ENCODE measurements at places on chromosomes 7 and 10.

- DNase-seq, result no peak
Observed at GRCh38 chr7:35477609-35478008, 217.3 kb downstream of the HERPUD2 start.

DNA sequence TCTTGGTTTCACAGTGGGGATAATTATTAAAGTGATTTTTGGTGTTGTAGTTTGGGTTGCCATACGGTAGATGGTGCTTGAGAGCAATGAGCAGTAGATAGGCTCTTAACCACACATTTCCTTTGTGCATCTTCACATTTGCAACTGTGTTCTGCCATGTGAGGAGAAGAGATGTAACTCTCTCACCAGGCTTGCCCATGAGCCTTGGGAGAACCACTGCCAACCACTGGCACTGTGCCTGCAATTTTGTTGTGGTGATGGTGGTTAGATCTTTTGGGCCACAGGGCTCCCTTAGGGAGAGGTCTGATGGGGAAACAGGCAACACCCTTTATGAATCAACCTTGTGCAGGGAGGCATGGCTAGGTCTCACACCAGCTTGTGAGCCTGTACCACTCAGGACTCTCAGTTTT, 204.3 kb downstream of the CCDC7 start:
- DNase-seq, result no peak

- no peak for DNase-seq
Observed at GRCh38 chr7:101625031-101625791, 3.9 kb downstream of the MYL10 start.

- DNase-seq, result no peak
Observed at GRCh38 chr7:87858417-87859100, 17.6 kb downstream of the SLC25A40 start.

- DNase-seq, result no peak
Observed at GRCh38 chr10:30980951-30981616, 50.6 kb downstream of the ZNF438 start.

DNA sequence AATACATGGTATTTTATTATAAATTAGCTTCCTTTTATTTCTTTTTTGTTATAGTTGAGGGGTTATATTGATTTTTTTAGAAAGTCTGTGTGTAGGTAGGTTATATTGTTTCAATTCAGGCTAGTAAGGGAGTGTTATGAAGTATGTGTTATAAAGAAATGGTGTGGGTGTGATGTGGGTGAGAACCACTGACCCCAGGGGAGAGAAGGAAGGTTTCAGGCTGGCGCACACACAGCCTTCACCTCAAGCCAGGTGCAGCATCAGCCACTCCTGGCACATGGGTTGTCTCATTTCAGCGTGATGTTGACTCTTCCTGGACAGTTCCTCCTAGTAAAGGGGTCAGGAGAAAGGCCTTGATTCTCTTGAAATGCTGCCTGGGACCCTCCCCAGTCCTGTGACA, 291.3 kb downstream of the POU6F2 start:
- no peak for DNase-seq

DNA sequence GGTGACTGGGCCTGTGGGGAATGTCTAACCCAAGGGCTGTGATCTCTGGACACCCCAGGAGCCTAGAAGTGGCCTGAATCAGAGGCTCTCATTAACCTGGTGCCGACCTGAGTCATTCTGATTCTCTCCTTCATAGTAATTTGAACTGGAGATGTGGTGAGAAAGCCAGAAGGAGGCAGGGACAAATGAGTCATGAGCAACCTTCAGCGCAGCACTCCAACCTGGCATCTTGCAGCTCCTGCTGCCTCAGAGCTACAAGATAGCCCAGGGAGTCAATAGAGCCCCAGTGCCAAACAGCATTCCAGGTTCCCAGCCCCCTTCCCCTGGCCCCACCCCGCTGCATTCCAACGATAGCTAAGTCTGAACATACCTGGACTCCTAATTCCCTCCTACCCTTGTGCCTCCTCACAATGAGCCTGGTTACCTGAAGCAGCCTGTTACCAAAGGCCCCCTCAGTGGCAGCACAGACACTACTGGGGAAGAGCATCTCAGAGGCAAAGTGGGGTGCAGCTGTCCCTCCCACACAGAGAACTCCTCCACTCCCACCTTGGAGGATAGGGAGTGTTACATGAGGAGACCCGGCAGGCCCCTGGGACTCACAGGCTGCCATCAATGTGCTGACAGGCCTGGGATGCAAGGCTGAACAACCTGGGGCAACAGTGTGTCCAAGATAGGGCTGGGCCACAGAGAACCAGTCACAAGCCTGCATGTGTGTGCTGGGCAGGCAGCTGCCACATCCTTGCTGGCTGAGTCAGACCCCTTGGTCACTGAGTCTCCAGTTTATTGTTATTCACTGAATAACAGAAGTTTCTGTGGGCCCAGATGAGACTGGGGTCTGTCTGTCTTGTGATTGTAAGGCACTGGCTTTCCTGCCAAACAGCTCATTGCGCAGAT, 76.8 kb upstream of the LEP start:
- no peak for DNase-seq

DNA sequence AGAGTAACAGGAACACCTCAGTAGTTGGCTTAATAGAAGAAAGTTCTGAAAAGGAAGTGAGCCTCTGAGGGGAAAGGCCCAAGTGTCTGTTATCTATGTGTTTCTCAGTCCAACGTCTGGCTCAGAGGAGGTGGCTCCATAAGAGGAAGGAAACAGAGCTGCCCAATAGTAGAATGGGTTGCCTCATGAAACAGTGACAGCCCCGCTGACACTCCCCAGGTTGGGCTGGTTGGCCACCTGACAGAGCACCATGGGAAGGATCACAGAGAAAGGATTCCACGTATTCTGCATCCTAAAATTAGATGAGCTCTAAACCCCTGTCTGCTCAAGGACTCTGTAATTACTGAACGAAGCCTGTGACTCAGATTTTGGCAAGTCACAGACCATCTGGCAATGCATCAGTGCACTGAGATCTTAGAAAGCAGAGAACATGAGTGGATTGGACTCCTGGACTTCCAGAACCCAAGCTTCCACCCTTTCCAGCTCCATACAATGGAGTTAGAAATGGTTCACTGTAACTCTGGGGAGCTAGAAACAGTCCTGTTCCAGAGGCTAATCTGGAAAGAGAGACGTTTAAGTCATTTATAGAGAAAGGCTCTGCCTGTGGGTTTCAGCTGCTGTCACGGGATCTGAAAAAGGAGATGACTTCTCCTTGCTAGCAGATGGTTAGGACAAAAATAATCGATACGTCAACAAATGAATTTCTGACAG, 2.9 kb downstream of the PKD2L1 start:
- peak; percentile 87 for DNase-seq

- DNase-seq, result no peak
Observed at GRCh38 chr7:128810473-128810872, 18.7 kb downstream of the CCDC136 start.

DNA sequence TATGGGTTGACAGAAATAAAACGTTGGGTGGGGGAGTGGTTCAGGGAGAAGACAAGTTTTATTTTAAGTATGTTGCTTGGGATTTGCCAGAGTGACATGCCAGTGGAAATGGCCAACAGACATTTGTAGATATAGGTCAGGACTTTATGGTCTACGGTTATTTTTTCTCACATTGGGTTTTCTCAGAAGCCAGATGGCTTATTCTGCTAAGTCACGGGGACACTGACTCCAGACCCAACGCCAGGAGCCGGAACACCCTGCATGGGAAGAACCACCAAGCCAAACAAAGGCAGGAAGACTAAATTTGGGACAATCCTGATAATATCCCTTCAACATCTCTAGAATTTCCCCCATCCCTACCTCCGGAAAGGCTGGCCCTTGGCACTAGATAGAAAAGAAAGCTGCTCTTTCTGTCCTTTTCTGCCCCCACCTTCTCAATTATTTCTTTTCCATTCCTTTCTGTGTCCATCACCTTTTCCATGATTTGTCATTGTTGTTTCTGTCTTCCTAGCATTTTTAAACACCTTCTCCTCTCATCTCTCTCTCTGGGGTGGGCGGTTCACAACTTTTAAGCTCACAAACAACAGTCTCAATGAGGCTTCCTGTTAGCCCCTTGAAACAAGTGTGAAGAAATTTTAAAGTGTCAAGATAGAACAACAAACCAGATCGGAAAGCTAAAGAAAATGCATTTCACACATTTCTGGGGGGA, 44.7 kb downstream of the TBXAS1 start:
- no peak for DNase-seq

- DNase-seq, result peak; percentile 31
Observed at GRCh38 chr7:67661-68395, 124.5 kb upstream of the FAM20C start.

DNA sequence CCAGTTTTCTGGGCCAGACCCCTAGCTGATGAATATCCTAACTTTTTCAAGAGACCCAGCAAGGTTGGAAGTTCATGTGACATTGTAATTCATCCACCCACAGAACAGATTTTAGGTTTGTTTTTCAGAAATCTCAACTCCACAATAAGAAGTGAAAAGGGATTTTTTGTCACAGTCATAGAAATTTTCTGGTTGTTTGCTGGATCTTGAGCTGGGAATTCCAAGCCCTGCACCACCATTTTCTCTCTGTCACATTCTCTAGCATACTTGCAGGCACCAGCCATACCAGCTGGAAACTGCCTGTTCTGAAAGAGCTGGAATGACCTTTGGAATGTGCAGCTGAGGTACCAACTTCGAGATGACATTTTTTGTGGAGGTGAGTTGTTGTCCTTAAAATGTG, 8.5 kb downstream of the TAS2R60 start:
- no peak for DNase-seq

DNA sequence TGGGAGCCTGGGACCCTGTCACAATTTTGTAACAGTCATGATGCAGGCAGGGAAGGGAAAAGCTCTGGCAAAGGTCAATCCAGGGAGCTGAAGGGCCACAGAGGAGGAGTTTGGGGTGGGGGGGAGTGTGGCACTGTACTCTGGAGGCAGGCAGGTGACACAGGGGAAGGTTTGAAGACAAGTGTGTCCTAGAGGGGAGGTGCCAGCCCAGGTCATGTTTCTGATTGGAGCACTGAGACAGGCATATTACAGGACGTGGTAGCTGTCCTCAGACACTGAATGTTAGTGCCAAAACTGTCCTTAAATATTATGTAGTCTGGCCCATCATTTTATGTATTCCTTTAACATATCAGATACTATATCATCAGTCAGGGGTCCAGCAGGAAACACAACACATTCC, 75.6 kb upstream of the LRRC4 start:
- DNase-seq, result no peak

GRCh38 chr10:19194866-19195265, 146.3 kb downstream of the MALRD1 start:
- no peak for DNase-seq

DNA sequence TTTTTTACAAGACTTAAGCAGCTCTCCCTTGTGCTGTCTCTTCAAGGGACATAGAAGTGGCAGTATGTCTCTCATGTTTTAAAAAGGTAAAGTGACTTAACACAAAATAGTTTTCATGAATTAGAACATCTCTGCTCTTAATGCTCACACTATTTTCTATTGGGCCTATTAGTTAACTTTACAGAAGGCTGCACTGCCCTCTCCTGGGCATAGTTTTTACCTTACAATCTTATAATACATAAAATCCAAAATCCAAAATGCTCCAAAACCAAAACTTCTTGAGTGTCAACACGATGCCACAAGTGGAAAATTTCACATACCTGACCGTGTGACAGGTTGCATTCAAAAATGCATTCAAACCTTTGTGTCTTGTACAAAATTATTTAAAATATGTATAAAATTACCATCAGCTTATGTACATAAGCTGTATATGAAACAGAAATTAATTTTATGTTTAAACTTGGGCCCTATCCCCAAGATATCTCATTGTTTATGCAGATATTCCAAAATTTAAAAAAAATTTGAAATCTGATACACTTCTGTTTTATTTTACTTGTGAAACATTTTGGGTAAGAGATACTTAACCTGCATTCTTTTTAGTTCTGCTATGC, 25.8 kb downstream of the TES start:
- peak; percentile 83 for DNase-seq

GRCh38 chr7:128948976-128949760, 11.4 kb downstream of the IRF5 start:
- DNase-seq, result no peak

DNA sequence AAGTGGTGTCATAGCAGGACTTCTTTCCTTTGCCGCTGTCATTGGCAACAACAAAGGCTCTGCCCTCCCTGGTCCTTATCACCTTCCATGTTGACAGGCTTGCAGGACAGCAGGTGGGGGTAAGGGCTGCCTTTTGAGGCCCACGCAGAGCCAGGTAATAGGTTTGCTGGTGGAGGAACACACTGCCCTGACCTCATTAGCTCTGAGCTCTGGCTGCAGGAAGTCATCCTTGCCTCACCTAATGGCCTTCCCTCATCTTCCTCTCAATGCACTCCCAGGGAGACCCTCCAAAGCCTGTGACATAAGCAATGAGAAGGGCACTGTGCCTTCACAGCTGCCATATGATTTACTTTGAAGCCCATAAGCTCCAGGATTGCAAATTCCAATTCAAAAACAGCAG, 1205.2 kb upstream of the AUTS2 start:
- no peak for DNase-seq

DNA sequence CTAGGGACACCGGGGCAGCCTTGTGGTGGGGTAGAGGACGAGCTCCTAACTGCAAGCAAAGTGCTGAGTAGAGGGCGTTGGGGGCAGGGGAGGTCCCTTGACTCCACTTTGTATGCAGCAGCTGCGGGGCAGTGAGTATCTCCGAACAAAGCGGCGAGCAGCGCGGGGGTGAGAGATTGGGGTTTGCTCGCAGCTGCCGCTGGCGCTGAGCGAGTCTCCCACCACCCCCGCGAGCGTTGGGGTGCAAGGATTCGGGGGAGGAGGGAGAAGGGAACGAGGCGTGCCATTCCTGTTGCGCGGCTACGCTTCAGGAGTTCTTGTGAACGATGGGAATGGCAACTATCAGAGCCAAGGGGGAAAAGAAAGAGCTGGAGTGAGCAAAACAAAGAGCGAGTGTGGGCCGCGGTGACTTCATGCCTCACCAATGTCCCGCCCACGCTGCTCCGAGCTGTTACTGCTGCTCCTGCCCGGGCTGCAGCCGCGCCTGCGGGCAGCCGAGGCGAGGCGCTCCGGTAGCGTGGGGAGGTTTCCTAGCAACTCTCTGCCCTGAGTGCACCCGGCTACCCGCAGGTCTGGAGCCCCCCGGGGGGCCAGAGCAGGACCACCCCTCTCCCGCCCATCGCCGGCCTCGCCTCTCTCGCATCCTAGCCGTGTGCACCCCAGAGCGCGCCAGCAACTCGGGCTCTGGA, at the start of gene ITGB8:
TSS of gene ITGB8 (plus strand) at position 662 of the 689 bp plus-strand sequence. CDS start 907 bp downstream, outside the sequence.
- DNase-seq, result peak; percentile 59

DNA sequence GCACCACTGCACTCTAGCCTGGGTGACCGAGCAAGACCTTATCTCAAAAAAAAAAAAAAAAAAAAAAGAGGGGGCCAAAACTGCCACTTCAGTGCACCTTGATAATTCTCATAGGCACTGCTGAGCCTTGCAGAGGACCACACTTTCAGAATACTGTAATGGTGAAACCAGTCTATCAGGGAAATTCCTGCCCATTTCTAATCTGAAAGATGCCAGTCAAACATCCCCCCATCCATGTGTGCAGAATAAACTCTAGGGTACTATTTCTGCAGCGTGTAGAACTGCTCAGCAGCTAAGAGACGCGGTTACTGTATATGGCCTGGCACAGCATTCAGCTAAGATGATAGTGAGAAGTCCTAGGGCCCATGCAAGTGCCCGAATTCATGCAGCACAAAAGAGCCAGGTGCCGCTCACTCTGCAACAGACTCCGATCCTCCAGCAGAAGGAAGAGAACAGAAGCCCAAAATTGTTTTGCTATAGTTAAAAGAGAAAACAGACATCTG, 286.8 kb upstream of the KLF14 start:
- DNase-seq, result no peak

Measured in common myeloid progenitor, CD34-positive (primary cell).